ENCODE measurements at places on chromosomes 2 and 18.

DNA sequence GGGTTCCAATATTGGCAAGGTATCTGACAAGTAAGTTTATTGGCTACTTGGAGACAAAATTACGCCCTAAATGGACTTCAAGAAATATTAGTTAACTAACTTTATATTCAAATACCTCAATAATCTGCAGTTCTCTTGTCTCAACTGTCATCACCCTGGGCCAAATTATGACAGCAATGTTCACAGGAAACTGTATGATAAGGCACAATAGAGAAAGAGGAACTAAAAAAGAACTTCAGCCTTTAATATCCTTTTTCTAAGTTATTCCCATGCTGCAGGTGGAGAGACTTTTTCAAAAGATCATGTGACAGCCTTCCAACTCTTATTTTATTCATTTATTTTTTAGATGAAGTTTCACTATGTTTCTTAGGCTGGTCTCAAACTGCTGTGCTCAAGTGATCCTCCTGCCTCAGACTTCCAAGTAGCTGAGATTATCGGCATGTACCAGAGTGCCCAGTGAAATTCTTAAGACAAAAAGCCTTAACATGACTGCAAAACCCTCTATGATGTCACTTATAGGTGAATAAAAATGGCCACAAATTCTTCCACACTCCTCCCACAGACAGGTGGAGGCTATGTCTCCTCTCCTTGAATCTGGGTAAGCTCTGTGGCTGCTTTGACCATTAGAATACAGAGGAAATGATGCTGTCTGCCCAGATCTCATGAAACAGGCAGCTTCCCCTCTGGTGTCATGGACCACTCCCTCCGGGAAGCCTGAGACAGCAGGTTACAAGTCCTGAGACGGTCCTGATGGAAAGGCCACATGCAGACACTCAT, 211.0 kb downstream of the TGIF1 start:
- DNase-seq = no peak

DNA sequence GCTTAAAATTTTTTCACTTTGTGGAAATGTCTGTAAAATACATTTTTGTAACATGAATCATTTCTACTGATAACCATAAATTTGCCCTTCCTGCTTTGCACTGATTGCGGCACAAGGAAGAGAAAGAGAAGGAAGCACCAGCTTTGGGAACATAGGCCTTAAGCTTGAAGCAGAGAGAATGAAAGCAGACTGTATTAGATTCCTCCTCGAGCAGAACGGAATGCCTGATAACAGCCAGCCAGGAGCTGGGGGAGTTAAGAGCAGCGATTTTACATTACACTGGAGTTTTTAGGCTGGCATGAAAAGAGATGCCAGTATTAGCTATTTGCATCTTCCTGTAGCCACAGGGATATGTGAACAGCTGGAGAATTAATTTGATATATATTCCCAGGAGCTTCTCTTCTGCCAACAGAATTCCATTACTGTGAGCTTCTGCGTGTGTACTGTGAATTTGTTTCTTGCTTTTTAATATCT, 33.5 kb downstream of the CRIM1 start:
- no peak for DNase-seq

DNA sequence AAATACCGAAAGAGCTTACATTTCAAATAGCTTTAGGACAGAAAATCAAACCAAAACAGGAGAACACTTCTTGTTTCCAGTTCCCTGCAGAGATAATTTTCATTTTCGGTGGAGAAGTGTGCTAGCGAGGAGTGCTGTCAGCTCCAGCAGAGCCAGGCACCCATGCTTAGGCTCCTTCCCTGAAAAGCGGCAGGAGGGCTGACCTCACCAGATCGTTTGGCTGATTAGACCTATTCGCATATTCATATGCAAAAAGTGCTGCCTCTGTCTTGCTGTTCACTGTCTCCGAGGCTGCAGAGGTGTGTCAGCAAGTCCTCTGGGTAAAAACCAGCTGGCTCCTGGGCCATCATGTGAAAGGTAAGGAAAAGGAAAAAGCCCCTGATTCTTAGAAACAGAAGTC, 225.8 kb upstream of the COPS8 start:
- DNase-seq = no peak

DNA sequence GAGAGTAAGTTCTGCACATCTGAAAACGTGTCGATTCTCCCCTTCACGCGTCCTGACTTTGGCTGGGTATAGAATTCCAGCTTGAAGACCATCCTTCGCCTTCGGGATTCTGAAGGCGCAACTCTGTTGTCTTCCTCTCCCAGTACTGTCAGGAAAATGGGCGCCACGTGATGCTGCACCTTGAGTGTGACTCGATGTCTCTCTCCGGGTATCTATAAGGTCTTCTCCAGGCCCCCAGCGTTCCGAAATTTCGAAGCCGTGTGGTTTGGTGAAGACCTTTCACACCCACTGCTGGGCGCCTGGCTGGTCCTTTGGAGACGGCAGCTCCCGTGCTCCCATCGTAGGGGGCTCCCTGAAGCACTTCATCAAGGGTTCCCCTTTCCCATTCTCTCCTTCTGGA, 203.7 kb downstream of the HDAC4 start:
- DNase-seq = no peak

- DNase-seq = no peak
Measured at GRCh38 chr2:66582104-66582986, 147.4 kb downstream of the MEIS1 start.

DNA sequence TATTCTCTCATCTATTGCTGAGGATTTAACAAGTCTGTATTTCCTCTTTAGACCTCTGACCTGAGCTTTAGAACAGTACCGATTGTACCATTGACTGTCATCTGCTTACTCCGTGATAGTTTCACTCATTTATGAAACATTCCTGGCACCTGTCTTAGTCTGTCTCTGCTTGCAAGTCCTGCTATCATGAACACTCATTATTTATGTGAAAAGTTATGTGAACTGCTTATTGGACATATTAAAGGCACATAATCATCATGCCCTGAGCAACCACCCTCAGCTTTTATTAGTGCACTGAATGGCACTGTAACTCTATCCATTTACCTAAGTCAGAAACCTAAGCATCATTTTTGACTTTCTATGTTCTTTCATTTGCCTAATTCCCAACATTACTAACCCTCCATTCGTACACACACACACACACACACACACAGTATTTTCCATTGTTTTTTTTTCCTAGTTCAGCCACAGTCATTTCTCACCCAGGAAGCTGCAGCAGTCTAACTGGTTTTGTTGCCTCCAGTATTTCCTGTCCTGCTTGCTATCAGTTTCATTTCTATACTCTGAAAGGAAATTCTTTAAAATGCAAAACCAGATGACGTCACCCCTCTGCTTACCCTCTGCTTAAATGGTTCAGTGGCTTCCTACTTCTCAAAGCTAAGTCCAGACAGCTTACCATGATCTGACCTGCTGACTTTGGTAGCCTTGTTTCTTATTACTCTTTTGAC, 146.1 kb downstream of the HAUS1 start:
- DNase-seq = no peak

DNA sequence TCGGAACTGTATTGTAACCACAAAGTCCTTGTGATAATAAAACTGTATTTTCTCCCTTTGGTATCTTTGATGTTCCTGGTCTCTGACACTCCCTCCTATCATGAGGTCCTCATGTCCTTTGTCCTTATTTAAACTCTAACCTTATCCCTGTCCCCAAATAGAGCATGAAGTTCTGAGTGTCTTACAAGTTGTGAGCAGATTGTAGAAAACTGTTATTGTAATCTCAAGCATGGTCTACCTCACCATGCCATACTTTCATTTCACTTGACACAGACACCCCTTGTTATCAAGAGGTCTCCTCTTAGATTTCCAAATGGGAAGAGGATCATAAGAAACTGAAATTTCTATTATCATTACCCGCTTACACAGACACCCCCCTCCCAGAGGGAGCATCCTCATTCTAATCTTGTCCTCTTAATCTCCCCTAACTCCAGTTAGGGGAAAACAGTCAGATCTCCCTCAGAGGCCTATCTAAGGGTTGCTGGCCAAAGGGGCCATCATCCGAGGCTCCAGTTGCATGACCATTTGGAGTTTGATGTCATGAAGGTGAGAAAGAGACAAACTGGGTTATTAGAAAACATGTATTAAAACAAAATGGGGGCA, 29.0 kb downstream of the MYO3B start:
- DNase-seq = no peak

GRCh38 chr2:165197346-165197745, 6.5 kb downstream of the SCN3A start:
- DNase-seq = no peak

- no peak for DNase-seq
Measured at GRCh38 chr2:595831-596592, 81.2 kb downstream of the TMEM18 start.

- peak; percentile 93 for DNase-seq
Measured at GRCh38 chr2:218895326-218895725, 14.7 kb downstream of the WNT10A start.

GRCh38 chr18:70279470-70279869, 9.4 kb upstream of the SOCS6 start:
- DNase-seq = no peak

GRCh38 chr2:241982706-241983570, 113.4 kb downstream of the RTP5 start:
- DNase-seq = peak; percentile 13

DNA sequence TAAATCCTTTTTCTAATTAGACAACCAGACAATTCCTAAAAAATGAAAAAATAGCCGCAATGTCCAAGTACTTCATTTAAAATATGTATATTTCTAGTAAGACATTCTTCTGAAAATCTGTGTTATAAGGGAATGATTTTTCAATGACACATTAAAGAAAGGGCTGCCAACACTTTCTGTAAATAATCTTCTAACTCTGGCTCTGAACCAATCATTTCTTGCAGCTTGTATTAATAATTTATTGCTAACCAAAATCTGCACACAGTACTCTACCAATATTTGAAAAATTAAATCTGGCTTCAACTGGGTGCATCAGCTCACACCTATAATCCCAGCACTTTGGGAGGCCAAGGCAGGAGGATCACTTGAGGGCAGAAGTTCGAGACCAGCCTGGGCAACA, 8.3 kb downstream of the NFU1 start:
- no peak for DNase-seq

DNA sequence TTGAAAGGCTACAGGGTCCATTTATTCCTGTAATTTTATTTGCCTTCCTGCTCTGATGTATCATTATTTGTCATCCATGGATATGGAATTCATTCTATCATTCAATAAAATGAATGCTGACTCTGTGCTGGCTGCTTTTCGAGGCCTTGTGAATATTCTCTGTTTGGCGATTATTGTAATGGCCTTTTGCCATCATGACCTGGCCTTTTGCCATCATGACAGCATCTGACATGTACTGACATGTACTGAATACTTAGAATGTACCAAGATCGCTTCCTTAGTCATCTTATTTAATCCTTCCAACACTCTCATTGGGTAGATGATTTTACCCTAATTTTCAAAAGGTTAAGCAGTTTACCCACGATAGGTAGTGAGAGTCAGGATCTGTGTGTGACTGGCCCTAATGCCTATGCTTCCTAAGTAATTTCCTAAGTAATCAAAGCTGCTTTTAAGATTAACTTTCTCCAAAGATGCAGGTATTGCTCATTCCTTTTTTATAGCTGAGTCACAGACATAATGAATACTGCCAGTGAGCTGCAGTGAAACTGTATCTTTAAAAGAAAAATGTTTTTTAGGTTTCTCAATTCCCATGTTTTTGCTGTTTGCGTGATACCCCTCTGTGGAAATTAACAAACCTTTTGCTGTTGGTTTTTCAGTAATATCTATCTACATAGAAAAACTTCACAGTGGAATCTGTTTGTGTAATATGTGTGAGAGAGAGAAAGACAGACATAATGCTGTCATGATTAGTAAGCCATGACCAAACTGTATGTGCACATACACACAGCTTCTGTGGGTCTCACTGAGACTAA, 127.8 kb downstream of the CERS6 start:
- DNase-seq = no peak

GRCh38 chr2:240831594-240832204, 11.7 kb upstream of the KIF1A start:
- no peak for DNase-seq

GRCh38 chr2:118049140-118049815, 35.4 kb upstream of the CCDC93 start:
- no peak for DNase-seq

DNA sequence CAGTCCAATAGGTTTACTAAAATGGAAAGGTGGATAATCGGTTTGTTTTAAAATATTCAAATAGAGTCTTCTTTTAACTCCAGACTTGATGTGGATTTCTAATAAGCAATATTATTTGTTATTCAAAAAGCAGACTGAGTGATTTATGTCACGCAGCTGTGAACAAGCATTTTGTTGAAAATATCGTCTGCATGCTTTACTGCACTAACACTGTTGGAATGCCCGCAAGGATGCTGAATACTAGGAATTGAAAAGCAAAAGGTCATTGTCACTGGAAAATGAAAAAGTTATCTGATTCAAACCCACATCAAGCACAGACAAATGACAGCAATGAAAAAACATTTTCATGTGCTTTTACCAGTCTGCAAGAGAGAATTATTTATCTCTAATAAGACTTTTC, 31.1 kb downstream of the CHN1 start:
- DNase-seq = no peak

Data from SW480 (cell line).